ENCODE measurements at places on chromosomes 6 and 20. TPM values are rescaled to one million over a fixed set of nuclear protein-coding genes. Genes with fewer than 3 reads are reported as not detected.

Gene PTCRA
- not detected for total RNA-seq

Gene SCUBE3
- total RNA-seq = not detected

Gene MCM9
- 2.5 TPM for total RNA-seq

Gene HLA-F
- total RNA-seq = 20.3 TPM

Gene BMP2
- total RNA-seq = 1.1 TPM

Gene ADAM33
- not detected for total RNA-seq

Gene LAMA4
- total RNA-seq = 16.4 TPM

Gene SLC25A27
- total RNA-seq = 1.4 TPM

Gene MAP3K5
- total RNA-seq = 2.2 TPM

Gene MAP7
- 1.0 TPM for total RNA-seq

Gene MCM3
- 161 TPM for total RNA-seq

Gene SLC35F1
- total RNA-seq = 0.18 TPM

Gene PXT1
- total RNA-seq = not detected

Gene FAM229B
- total RNA-seq = 6.6 TPM

Gene WDR46
- total RNA-seq = 89.0 TPM

Gene ZFP57
- total RNA-seq = not detected

Gene PSORS1C1
- 0.06 TPM for total RNA-seq

Gene GTSF1L
- not detected for total RNA-seq

Gene FRK
- 0.21 TPM for total RNA-seq

Gene PHF3
- 25.5 TPM for total RNA-seq

Gene PAK5
- 0.21 TPM for total RNA-seq

Gene NRN1
- 37.3 TPM for total RNA-seq

Gene CST7
- total RNA-seq = 0.94 TPM

Gene SLC17A3
- total RNA-seq = not detected

Gene RSPO3
- not detected for total RNA-seq

Gene IDH3B
- 138 TPM for total RNA-seq

Gene ZC2HC1B
- not detected for total RNA-seq

Gene GRIK2
- total RNA-seq = 2.9 TPM

Gene C6orf141
- total RNA-seq = 2.6 TPM

Gene C6orf58
- not detected for total RNA-seq

Gene NDUFAF4
- total RNA-seq = 43.1 TPM

Gene FNDC11
- not detected for total RNA-seq

Gene USP49
- 1.4 TPM for total RNA-seq

Gene TENT5A
- 16.4 TPM for total RNA-seq

Gene LINC00237
- total RNA-seq = not detected

Gene C20orf141
- not detected for total RNA-seq

Gene VSX1
- total RNA-seq = not detected

Gene BPIFB3
- total RNA-seq = not detected

Gene NNAT
- not detected for total RNA-seq

Gene ZMYND8
- total RNA-seq = 11.7 TPM

All from H4 (cell line).